ENCODE measurements at places on chromosomes 1 and 21.

DNA sequence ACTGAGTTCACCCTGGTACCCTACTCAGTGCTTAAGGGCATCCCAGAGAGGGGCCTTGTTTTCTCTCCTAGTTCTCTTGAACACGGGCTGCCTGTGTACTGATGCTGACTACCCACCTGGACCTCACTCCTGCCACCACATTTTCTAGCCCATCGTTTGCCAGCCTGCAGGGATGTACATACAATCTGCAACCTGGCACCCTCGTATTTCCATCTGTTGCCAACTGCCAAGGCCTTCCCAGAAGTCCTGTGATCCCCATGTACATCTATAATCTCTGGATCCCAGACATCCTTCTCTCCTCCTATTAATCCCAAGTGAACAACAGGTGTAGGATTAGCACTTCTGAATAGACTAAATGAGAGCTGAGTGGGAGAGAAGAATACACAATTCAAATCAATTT, 212.0 kb downstream of the SLC45A1 start:
- DNase-seq = no peak

GRCh38 chr1:154469844-154470560, 32.0 kb upstream of the TDRD10 start:
- no peak for DNase-seq

DNA sequence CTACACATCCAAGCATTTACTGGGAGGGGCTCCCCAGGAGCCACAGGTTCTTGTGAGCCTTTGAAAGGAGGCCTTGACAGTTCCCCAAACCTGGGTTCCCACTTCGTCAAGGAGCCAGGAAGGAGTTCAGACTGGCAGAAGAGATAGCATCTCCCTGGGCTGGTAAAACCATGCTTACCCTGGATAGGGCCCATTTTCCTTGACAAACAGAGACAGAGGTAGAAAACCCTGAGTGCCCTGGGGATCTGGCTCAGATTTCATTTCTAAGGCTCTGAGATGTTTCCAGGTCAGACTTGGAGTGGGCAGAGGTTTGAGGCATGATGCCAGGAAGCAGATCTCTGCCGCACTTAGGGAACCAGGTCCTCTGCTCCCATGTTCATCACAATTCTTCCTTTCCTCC, 2.7 kb downstream of the ETNK2 start:
- DNase-seq = no peak

GRCh38 chr21:46041183-46041582, 56.7 kb upstream of the COL6A2 start:
- DNase-seq = no peak

DNA sequence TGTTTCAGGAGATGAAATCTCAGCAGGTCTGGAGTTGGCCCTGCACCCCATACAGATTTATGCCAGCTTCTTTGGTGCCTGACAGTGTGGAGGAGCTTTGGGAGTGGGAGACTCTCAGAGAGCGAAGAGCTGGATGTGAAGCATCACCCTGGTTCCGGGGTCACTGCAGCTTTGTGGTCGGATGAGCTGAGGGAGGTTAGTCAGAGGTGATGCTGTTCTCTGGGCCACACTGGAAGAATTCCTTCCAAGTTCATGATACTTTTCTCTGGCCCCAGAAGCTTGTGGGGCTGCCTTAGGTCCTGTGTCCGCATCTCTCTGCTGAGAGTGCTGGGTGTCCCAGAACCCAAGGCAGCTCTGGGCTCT, 467.8 kb downstream of the CAMTA1 start:
- no peak for DNase-seq

- no peak for DNase-seq
Measured at GRCh38 chr1:1966071-1966740, 37.4 kb downstream of the CFAP74 start.

Data from NCI-H2081 (cell line).